ENCODE measurements at places on chromosomes 13 and 19. TPM values are rescaled to one million over a fixed set of nuclear protein-coding genes. Genes with fewer than 3 reads are reported as not detected.

The ZNF443 gene
- 0.52 TPM for polyA plus RNA-seq

The FXYD3 gene
- polyA plus RNA-seq: not detected

The SHC2 gene
- polyA plus RNA-seq: 0.68 TPM

The FCAR gene
- polyA plus RNA-seq: not detected

DNA sequence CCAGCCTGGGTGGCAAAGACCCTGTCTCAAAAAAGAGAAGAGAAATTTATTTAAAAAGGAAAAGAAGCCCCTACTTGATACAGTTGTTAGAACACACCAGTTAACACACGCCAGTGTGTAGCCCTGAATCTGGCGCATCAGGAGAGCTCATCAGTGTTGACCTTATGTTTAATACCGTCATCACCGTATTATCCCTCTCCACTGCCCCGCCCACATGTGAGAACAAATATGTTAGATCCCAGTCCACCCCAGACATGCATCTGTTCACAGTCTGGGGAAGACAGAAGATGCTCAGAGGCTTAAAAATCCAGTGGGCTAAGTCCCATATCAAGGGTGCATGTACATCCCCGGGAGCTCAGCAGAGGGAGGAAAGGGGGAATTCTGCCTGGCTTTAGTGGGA lies 155.2 kb downstream of the DPF1 start:
- no peak for DNase-seq

DNA sequence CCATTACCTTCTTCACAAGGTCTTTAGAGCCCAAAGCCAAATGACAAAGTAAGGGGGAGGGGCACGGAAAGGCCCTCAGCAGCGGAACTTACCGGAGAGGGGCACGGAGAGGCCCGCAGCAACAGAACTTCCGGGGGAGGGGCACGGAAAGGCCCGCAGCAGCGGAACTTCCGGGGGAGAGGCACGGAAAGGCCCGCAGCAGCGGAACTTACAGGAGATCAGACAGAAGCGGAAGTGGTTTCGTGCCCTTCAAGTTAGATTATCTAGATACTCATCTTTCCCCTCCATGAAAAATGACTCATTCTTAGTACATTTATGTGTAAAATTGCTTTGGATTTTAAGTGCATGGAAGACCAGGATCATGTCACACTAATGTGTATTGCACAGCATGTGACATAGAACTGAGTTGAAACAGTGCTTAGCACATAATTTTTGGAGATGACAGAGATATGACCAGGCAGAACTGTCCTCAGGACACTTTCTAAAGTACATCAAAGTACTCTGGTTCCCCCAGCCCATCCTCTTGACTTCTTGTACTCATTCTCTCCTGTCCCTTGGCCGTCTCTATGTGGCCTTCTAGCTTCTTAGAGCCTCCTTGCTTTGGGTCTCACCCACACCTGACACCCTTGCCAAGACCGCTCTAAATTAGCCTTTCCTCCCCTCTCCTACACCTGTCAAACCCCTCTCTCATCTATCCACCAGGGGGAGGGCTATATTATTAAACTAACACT lies 25.7 kb upstream of the TPTE2 start:
- DNase-seq: peak; percentile 34

GRCh38 chr19:50401605-50402450 lies 16.9 kb upstream of the SPIB start:
- no peak for DNase-seq

DNA sequence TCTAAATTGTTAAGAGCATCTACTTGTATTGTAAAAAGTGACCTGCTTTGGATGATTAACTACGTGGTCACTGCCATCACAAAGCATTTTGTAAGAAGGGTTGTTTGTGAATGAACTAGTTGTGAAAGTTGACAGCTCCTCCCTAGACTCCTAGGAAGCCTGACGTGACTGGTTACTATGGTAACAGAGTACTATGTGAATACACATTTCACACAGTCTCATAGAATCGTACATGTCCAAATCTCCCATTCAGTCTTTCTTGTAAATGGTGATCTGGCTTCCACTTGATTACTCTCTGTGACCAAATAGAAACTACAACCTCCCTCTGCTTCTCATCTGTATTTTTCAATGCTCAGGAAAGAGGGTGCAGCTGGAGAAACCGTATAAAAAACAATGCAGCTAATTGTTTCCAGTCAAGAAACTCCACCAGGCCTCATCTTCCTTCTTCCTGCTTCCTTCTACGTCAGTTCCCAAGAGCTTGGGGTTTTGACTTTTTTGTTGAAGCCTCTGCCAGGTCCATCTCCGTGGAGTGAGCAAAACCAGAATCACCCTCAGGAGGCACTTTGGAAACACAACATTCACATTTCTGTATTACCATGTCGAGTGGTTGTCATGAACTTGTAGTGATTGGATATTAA lies 83.4 kb downstream of the GPC6 start:
- peak; percentile 51 for DNase-seq

DNA sequence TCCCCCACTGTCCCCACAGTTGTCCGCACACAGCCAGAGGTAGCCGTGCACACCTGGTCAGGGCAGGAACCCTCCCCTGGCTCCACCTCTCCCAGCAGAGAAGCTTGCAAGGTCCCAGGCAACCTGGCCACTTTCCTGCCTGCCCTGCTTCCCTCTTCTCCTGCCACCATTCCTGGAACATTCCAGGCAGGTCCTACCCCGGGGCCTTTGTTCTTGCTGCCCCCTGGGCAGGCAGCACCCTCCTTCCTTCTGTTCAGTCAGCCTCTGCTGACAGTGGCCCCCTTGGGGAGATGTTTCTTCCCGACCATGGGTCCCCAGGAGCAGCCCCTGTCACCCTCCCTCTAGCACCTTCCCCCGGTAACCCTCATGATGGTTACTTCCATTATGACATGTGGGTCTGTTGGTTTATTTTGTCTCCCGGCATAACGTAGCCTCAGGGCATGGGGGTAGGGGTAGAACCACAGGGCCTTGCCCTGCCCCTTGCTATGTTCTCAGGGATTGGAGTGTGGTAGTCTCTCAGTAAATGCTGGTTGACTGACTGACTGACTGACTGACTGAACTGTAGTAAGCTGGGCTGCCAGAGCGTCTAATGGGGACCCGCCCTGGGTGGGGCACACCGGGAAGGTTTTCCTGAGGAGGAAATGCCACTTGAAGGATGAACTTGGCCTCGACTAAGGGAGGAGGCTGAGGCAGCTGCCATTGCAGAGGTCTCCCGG lies 10.8 kb downstream of the PAK4 start:
- DNase-seq: no peak

GRCh38 chr19:27776020-27776419 lies 1436.9 kb downstream of the UQCRFS1 start:
- peak; percentile 31 for DNase-seq

GRCh38 chr13:71659404-71659803 lies 207.6 kb downstream of the DACH1 start:
- no peak for DNase-seq

GRCh38 chr19:7912144-7912696 lies 2.4 kb upstream of the TGFBR3L start:
- no peak for DNase-seq

DNA sequence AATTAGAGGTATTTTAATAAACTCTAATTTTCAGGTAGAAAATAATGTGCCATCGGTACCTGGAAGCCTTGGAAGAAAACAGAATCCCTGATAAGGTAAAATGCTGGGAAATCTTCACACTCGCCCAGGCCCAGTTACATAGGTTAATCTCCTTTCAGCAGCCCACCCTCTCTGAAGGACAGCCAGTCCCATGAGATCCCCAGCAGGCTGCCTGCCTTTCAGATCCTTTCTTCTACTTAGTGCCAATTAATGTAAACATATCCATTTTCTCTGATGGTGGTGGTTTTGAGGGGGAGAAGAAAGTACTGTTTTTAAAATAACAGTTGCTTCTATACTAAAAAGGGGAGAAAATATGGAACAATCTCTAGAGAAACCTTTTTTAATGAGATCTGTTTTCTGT lies 12.2 kb downstream of the SMAD9 start:
- no peak for DNase-seq

DNA sequence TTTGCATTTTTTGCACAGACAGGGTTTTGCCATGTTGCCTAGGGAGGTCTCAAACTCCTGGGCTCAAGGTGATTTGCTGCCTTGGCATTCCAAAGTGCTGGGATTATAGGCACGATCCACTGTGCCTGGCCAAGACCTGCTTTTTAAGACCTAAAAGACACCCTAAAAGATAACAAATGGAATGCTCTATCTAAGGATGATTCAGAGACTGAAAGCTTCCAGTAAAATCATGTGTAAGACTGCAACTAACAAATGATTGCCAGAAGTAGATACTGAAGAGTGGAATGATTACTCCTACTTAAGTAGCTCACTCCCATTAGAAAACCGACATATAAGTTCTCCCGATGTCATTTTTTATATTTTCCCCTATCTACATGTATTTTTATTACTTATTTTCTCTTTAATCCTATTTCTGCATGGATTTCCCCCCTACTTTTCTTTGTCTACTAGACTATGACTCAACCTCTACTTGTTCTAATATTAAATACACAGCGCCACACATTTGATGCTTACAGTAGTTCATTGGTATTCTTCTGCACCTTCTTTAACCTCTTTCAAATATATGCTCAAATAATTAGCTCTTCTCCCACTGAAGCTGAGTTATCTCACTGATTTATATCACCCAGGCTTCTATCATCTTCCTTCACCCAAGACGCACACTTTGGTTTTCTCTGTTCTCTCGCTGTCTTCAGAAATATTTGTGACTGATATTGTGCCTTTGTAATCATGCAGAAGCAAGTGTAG lies 32.2 kb upstream of the KLF12 start:
- peak; percentile 44 for DNase-seq

DNA sequence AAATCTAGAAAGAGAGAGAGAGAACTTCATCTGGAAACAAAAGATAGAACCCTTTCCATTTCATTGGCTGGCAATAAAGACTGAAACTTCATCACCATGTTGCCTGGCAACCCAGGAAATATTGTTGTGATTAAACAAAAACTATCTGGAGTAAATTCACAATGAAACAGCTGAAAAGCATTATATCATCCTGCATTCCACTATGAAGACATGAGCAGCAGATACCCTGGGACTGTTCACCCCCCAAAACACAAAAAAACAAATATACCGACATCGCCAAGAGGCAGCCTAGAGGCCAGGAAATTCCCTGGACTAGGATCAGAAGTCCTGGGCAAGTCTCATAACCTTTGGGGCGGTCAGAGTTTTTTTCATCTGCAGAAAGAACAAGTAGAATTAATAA lies 158.3 kb downstream of the FOXO1 start:
- no peak for DNase-seq

- peak; percentile 100 for DNase-seq
Measured at GRCh38 chr19:44741841-44742329, 6.6 kb upstream of the BCL3 start.
